ENCODE measurements at places on chromosomes 11 and 22. TPM values are rescaled to one million over a fixed set of nuclear protein-coding genes. Genes with fewer than 3 reads are reported as not detected.

GRCh38 chr11:73175551-73176144, 33.5 kb upstream of the FCHSD2 start:
- H3K27ac ChIP-seq, result peak overlapping the region; percentile 10
- peaks cover 25% of the 10 kb centered on the region for H3K4me1 ChIP-seq
- no peak for DNase-seq
- H3K36me3 ChIP-seq, result no peaks in the 10 kb centered on the region

GRCh38 chr11:62961017-62961570, 23.7 kb downstream of the SLC22A6 start:
- H3K4me1 ChIP-seq, result peaks cover 15% of the 10 kb centered on the region
- no peak overlapping the region for H3K27ac ChIP-seq
- H3K27me3 ChIP-seq, result no peaks in the 10 kb centered on the region
- DNase-seq, result no peak
- H3K4me3 ChIP-seq, result no peak overlapping the region
- H3K36me3 ChIP-seq, result no peaks in the 10 kb centered on the region

GRCh38 chr22:36337365-36338130, 50.2 kb downstream of the MYH9 start:
- H3K4me3 ChIP-seq, result no peak overlapping the region
- no peak for DNase-seq
- H3K27me3 ChIP-seq, result no peaks in the 10 kb centered on the region

GRCh38 chr22:29524442-29525191, 28.9 kb downstream of the THOC5 start:
- H3K4me3 ChIP-seq, result no peak overlapping the region
- peaks cover 95% of the 10 kb centered on the region for H3K36me3 ChIP-seq
- no peak overlapping the region for H3K27ac ChIP-seq
- no peak for DNase-seq

DNA sequence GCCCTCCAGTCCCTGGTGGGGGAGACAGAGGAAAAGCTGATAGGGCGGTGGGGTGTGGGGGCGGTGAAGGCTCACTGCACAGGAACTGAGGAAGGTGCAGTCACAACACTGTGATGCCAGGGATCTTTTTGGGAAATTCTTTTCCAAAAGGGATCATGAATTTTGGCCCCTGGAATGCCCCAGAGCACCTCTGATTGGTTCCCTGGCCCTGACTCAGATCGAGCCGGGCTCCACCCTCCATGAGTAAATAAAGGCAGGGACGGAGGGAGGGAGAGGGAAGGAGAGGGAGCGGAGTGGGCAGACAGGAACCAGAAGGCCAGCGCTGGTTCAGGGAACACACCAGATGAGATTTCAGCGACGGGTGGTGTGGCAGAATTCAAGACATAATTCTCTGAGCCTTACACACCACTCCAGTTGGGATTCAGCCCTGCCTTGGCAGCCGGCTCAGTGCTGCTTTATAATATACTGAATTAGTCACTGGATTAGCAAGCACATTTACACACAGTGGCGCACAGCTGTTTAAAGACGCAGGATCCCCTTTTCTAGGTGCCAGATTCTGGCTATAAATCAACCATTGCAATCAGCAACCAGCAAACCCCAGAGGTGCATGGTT, 80.3 kb downstream of the ETS1 start:
- H3K27me3 ChIP-seq, result no peaks in the 10 kb centered on the region
- peak overlapping the region; percentile 77 for H3K27ac ChIP-seq
- H3K4me3 ChIP-seq, result peak overlapping the region; percentile 28
- peaks cover 99% of the 10 kb centered on the region for H3K4me1 ChIP-seq
- DNase-seq, result peak; percentile 96
- no peaks in the 10 kb centered on the region for H3K36me3 ChIP-seq

GRCh38 chr11:10807493-10808234, 1.1 kb downstream of the EIF4G2 start:
- H3K36me3 ChIP-seq, result peaks cover 42% of the 10 kb centered on the region
- no peak for DNase-seq
- H3K27me3 ChIP-seq, result no peaks in the 10 kb centered on the region
- peak overlapping the region; percentile 93 for H3K4me3 ChIP-seq

- H3K36me3 ChIP-seq, result no peaks in the 10 kb centered on the region
- H3K4me3 ChIP-seq, result no peak overlapping the region
- no peaks in the 10 kb centered on the region for H3K27me3 ChIP-seq
- peak; percentile 70 for DNase-seq
These were observed 81.1 kb upstream of the KCNQ1OT1 start for GRCh38 chr11:2780850-2781407.

DNA sequence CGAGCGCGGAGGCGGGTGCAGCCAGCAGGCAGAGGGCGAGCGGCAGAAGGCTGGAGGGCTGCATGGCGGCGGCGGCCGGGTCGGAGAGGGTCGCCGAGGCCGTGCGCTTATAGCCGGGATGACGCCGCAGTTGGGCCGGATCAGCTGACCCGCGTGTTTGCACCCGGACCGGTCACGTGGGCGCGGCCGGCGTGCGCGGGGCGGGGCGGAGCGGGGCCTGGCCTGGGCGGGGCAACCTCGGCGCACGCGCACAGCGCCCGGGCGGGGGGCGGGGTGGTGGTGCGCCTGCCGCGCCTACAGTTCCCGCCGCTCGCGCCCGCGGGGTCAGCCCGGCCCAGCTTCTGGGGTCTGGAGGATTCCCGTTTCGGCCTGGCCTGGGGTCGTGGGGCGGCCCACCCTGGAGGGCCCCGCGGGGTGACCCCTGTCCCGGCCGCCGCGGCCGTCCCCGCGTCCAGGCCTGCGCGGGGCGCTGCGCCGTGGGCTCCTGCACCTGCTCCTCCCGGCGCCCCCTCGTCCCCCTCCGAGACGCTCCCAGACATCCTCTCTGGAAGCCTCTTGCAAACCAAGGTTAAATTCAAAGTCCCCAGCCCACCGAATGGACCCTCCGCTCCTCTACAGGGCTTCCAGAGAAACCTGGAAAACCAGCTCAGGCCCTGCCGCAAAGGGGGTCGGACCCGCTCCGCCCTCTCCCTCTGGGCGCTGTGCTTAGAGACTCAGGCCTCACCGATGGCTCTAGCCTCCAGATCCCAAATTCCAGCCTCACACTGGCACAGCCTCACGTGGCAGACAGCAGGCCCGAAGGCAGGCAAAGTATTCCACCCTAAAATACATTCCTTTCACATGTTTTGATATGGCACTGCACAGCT, at the start of gene CTSD:
TSS of gene CTSD (minus strand) at position 132 of the 866 bp plus-strand sequence. CDS start at position 64, 68 bp downstream.
- H3K4me1 ChIP-seq, result peaks cover 53% of the 10 kb centered on the region
- H3K27ac ChIP-seq, result peak within 1 kb of the TSS; percentile 80
- peak; percentile 95 for DNase-seq
- no peaks in the 10 kb centered on the region for H3K27me3 ChIP-seq
- peak within 1 kb of the TSS; percentile 95 for H3K4me3 ChIP-seq

DNA sequence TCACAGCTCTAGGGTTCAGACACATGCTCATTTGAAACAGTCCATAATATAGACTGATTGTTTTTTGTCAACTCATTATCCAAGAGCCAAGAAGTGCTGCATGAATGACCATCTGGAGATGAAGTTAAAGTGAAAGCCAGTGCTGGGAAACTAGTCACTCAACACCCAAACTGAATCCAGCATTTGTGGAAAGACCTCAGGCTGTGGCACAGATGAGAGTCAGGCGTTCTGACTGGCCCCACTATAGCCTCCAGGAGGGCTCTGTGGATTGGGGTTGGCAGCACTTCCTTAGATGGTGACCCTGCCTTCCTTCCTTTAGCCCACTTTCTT, 2.1 kb downstream of the FEZ1 start:
- H3K27ac ChIP-seq, result no peak overlapping the region
- no peaks in the 10 kb centered on the region for H3K27me3 ChIP-seq
- peak; percentile 34 for DNase-seq
- peaks cover 5% of the 10 kb centered on the region for H3K4me1 ChIP-seq
- H3K36me3 ChIP-seq, result peaks cover 6% of the 10 kb centered on the region

- no peaks in the 10 kb centered on the region for H3K36me3 ChIP-seq
- no peak overlapping the region for H3K4me3 ChIP-seq
- no peaks in the 10 kb centered on the region for H3K27me3 ChIP-seq
- peak overlapping the region; percentile 50 for H3K27ac ChIP-seq
- peaks cover 14% of the 10 kb centered on the region for H3K4me1 ChIP-seq
These were observed 88.9 kb upstream of the DDI1 start for GRCh38 chr11:103947546-103947919.

- H3K27ac ChIP-seq, result no peak overlapping the region
- no peaks in the 10 kb centered on the region for H3K4me1 ChIP-seq
- H3K27me3 ChIP-seq, result no peaks in the 10 kb centered on the region
These were observed 8.3 kb upstream of the INSC start for GRCh38 chr11:15106201-15106965.

GRCh38 chr11:82792319-82792718, 58.7 kb upstream of the FAM181B start:
- H3K36me3 ChIP-seq, result no peaks in the 10 kb centered on the region
- no peaks in the 10 kb centered on the region for H3K27me3 ChIP-seq
- H3K4me1 ChIP-seq, result peaks cover 6% of the 10 kb centered on the region
- H3K27ac ChIP-seq, result no peak overlapping the region
- H3K4me3 ChIP-seq, result no peak overlapping the region

- DNase-seq, result no peak
- no peak overlapping the region for H3K27ac ChIP-seq
- H3K36me3 ChIP-seq, result no peaks in the 10 kb centered on the region
- H3K4me1 ChIP-seq, result no peaks in the 10 kb centered on the region
- no peak overlapping the region for H3K4me3 ChIP-seq
These were observed 12.2 kb upstream of the OR52D1 start for GRCh38 chr11:5476186-5476819.

DNA sequence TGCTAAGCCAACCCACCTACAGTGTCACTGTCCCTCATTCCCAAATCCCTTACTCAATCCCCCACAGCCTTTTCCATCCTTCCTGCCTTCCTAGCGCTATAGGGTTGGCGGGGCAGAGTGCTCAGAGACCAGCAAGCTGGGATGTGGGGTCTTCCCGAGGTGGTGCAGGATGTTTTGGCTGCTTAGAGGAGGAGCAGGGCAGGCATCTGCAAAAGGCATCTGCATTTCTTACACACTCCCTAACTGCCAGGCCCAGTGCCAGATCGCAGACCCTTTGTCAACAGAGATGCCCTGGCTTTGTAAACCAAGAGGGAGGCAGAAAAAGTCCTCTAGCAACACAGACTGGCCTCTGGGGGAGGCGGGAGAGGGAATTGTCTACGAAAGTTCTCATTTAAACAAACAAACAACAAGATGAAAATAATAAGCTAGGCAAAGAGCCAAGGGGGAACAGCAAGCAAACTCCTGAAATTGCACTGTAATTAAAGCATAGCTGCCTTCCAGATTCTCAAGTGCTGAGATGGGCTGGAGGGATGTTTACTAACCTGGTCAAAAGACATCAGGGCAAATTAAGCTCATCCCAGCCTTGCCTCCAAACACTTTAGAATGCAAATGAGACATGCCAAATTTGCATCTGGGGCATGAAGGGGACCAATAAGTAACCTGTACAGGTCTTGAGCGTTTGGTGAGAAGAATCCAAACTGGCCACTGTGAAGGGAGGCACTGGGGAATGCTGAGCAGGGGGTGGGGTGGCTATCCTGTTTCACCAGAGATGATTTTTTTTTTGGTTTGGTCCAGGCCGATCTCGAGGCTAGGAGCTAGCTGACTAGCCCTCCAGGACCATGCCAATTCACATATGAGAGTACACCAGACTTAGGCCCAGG, 38.1 kb upstream of the ADA2 start:
- H3K27ac ChIP-seq, result peak overlapping the region; percentile 2
- no peak for DNase-seq
- H3K36me3 ChIP-seq, result no peaks in the 10 kb centered on the region
- H3K27me3 ChIP-seq, result no peaks in the 10 kb centered on the region
- peak overlapping the region; percentile 35 for H3K4me3 ChIP-seq

GRCh38 chr11:31558001-31558400, 48.4 kb downstream of the ELP4 start:
- H3K36me3 ChIP-seq, result no peaks in the 10 kb centered on the region
- no peaks in the 10 kb centered on the region for H3K27me3 ChIP-seq
- no peak overlapping the region for H3K27ac ChIP-seq
- no peak for DNase-seq
- peaks cover 16% of the 10 kb centered on the region for H3K4me1 ChIP-seq

GRCh38 chr22:39149915-39150847, 2.3 kb downstream of the CBX7 start:
- DNase-seq, result no peak
- H3K4me3 ChIP-seq, result peak overlapping the region; percentile 96
- no peaks in the 10 kb centered on the region for H3K27me3 ChIP-seq
- H3K4me1 ChIP-seq, result peaks cover 73% of the 10 kb centered on the region
- H3K27ac ChIP-seq, result peak overlapping the region; percentile 99

GRCh38 chr11:33479231-33479630, 221.4 kb downstream of the C11orf91 start:
- H3K36me3 ChIP-seq, result no peaks in the 10 kb centered on the region
- no peaks in the 10 kb centered on the region for H3K4me1 ChIP-seq
- no peak for DNase-seq

- peaks cover 6% of the 10 kb centered on the region for H3K4me1 ChIP-seq
- no peak overlapping the region for H3K27ac ChIP-seq
- DNase-seq, result peak; percentile 55
- H3K36me3 ChIP-seq, result no peaks in the 10 kb centered on the region
- H3K4me3 ChIP-seq, result no peak overlapping the region
- no peaks in the 10 kb centered on the region for H3K27me3 ChIP-seq
These were observed 51.0 kb upstream of the PRSS23 start for GRCh38 chr11:86749376-86749775.

- peaks cover 6% of the 10 kb centered on the region for H3K4me1 ChIP-seq
- no peaks in the 10 kb centered on the region for H3K36me3 ChIP-seq
- peaks cover 23% of the 10 kb centered on the region for H3K27me3 ChIP-seq
- H3K4me3 ChIP-seq, result no peak overlapping the region
- no peak overlapping the region for H3K27ac ChIP-seq
- no peak for DNase-seq
These were observed 3.2 kb downstream of the SEZ6L start for GRCh38 chr22:26172389-26172990.

- H3K4me3 ChIP-seq, result no peak overlapping the region
- H3K27me3 ChIP-seq, result no peaks in the 10 kb centered on the region
- no peak for DNase-seq
- no peak overlapping the region for H3K27ac ChIP-seq
- H3K36me3 ChIP-seq, result peaks cover 53% of the 10 kb centered on the region
These were observed 79.5 kb upstream of the TTC12 start for GRCh38 chr11:113234888-113235287.

DNA sequence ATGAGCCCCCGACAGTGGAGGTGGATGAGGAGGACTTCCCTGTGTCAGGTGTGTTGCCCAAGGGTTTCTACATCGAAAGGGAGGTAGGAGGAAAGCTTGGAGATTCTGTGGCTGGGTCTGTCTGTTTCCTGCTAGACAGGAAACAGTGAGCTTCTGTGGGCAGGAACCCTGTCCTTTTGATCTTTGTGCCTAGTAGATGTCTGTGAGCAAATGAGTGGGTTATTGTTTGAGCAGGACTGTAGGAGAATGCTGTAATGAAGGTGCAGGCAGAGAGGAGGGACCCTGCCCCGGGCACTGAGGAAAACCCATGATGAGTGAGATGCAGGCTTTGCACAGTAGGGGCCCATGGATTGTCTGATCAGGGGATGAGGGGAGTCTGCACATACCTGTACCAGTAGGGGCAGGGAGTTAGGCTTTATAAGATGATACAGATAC, 14.0 kb downstream of the USP35 start:
- H3K4me3 ChIP-seq, result no peak overlapping the region
- peaks cover 67% of the 10 kb centered on the region for H3K36me3 ChIP-seq
- no peak overlapping the region for H3K27ac ChIP-seq
- H3K27me3 ChIP-seq, result no peaks in the 10 kb centered on the region
- DNase-seq, result no peak

PGR gene
- total RNA-seq, result 6.3 TPM

CCND1 gene
- 92.7 TPM for total RNA-seq

GSTT2B gene
- 3.4 TPM for total RNA-seq

ACO2 gene
- total RNA-seq, result 145 TPM

CATSPER1 gene
- total RNA-seq, result not detected

RAC2 gene
- 7.9 TPM for total RNA-seq

IGLL1 gene
- not detected for total RNA-seq

OR52E8 gene
- total RNA-seq, result not detected

PATZ1 gene
- total RNA-seq, result 12.9 TPM
